WTC11 (cell line): ENCODE measurements at places on chromosomes 6 and 20. TPM values are rescaled to one million over a fixed set of nuclear protein-coding genes. Genes with fewer than 3 reads are reported as not detected.

- no peak for DNase-seq
These were observed 404.0 kb downstream of the BTBD3 start for GRCh38 chr20:12321736-12322135.

LPA gene
- total RNA-seq = 0.60 to 0.66 TPM (median 0.61 TPM) in 3 replicates

DNA sequence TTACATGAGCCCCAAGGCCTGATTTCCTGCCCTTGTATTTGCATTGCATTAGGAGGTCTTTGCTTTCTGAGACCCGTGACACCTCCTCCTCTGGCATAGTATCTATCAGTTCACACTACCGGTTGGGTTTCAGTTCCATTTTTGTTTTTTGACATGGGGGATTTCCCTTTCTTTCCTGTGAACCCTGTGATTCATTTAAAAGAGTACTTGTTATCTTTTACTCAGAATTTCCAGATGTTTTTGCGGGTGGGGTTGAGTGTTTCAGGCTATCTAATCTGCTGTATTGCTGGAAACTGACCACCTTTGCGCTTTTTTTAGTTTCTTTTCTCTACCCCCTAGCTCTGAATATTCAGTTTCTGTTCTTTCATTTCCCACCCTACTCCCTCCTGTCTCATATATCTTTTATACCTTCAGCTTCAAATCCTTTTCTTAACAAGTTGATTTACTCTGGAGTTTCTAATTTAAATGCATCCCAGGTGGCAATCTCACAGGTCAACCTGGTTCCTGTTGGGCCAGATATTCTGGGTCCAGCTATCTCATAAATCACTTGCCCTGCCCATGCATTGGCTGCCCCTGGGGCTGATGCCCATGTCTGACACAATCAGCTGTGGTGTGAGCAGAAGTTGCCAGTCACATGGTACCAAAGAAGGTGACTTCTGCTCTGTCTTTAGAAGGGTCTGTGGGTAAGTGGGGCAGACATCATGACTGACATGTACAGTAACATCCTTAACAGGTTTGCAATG lies 14.3 kb upstream of the NCOA3 start:
- DNase-seq = no peak

DNA sequence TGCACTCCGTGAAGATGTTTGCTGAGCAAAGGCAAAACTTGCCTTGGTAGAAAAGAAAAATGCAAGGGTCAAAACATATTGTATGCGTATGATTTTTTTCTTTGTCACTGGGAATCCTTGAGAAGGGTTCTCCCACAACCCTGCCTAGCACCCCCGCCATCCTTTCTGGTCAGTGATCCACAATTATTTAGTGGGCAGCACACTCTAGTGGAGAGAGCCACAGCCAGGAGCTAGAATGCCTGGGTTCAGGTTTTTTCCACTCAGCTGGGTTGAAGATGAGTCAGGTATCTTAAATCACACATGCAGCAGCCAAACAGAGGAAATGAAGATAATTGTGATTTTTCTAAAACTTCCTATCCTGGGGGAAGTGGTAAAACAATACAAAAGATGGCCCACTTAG lies 243.1 kb downstream of the PKHD1 start:
- peak; percentile 42 for DNase-seq

ZNF76 gene
- 21.4 to 25.8 TPM (median 23.7 TPM) in 3 replicates for total RNA-seq

- peak; percentile 79 for DNase-seq
These were observed 14.3 kb downstream of the PSMB9 start for GRCh38 chr6:32868257-32868788.
